ENCODE measurements at places on chromosomes 1 and 21. TPM values are rescaled to one million over a fixed set of nuclear protein-coding genes. Genes with fewer than 3 reads are reported as not detected.

GRCh38 chr1:239817276-239817675 lies 274.4 kb upstream of the FMN2 start:
- H3K27ac ChIP-seq: no peak overlapping the region
- H3K4me1 ChIP-seq: peaks cover 10% of the 10 kb centered on the region
- no peak for DNase-seq
- H3K4me3 ChIP-seq: no peak overlapping the region
- H3K36me3 ChIP-seq: no peaks in the 10 kb centered on the region

Gene RBBP5
- total RNA-seq: 16.6 TPM

DNA sequence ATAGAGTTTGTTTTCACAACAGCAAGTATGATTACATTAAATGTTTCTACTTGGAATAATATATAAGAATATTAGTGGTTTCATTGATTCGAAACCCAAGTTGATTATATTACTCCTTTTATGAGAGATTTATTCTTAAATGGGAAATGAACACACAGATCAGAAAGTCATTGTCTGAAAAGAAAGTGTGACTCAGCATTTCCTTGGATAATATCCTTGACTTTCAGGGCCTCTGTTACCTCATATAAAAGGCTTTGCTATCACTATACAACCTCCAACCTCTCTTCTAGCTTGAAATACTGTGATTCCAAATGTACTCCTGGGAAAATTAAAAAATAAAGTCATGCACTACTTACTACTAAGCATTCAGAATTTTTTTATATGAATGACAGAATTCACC lies 295.3 kb upstream of the LYPLAL1 start:
- no peak for DNase-seq
- no peaks in the 10 kb centered on the region for H3K36me3 ChIP-seq
- no peak overlapping the region for H3K27ac ChIP-seq
- no peak overlapping the region for H3K4me3 ChIP-seq

DNA sequence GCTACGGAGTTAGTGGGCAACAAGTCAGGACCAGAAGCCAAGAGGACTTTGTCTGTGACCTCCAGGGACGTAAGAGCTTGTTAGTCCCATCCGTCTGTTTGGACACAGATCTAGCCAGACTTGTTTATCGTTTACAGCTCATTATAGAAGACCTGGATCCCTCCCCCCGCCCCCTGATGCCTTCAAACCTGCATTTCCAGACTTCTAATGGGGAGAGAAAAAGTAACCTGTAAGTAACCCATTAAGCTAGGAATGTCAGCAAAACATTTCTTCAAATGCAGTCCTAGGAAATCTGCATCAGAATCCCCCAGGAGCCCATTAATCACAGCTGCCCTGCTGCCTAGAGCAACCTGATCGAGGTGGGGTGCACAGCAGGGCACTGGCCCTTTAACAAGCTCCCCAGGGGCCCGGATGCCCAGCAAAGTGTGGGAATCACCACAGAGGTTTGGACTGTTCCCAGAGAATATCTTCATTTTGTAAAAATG lies 1.4 kb upstream of the MAD2L2 start:
- no peak for DNase-seq
- H3K27me3 ChIP-seq: no peaks in the 10 kb centered on the region
- no peak overlapping the region for H3K4me3 ChIP-seq
- no peak overlapping the region for H3K27ac ChIP-seq
- no peaks in the 10 kb centered on the region for H3K36me3 ChIP-seq

- H3K4me3 ChIP-seq: no peak overlapping the region
- H3K27me3 ChIP-seq: peaks cover 5% of the 10 kb centered on the region
- no peak for DNase-seq
Observed at GRCh38 chr1:230287674-230288315, 138.3 kb downstream of the PGBD5 start.
